ENCODE measurements at places on chromosomes 5 and 9.

DNA sequence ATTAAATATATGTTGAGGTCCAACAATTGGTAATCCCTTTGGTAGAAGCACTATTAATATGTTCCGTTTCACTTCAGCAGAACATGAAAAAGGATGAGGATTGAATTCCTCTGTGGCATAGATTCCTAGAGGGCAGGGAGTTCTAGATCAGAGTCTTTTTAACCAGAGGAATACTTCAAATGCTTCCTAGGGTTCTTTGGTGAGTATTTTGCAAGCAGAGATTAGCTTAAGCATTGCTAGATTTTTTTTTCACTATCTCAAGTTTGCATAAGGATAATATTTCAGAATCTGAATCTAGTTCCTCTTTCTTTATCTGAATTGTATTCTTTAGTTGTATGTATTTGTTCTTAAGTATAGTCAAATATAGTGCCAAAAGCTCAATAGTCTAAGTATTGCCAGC, 116.6 kb upstream of the ADAMTSL1 start:
- DNase-seq = no peak

- no peak for DNase-seq
These were observed 5.0 kb upstream of the RHOBTB3 start for GRCh38 chr5:95725937-95726810.

DNA sequence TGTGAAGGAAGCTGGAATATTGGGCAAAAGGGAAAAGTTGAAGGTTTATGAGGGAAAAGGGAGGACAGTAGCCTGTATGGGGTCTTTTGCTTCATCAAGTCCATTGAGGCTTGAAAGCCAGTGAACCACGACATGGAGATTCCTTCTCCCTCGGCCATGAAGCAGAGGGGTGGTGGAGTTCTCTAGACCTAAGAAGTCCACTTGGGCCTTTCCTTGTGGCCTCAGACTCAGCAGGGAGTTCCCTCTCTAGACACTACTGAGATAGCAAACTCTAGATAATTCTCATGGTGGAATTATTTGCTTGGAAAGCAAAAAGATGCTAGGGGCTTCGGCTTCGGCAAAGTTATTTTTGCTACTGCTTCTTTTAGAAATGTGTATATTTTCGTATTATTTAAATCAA, 78.5 kb downstream of the FOXD1 start:
- DNase-seq = no peak

GRCh38 chr5:154755361-154756008, at the start of gene LARP1:
Gene LARP1 (plus strand): TSS chr5:154755377. CDS start chr5:154755758, 381 bp downstream.
- DNase-seq = no peak

DNA sequence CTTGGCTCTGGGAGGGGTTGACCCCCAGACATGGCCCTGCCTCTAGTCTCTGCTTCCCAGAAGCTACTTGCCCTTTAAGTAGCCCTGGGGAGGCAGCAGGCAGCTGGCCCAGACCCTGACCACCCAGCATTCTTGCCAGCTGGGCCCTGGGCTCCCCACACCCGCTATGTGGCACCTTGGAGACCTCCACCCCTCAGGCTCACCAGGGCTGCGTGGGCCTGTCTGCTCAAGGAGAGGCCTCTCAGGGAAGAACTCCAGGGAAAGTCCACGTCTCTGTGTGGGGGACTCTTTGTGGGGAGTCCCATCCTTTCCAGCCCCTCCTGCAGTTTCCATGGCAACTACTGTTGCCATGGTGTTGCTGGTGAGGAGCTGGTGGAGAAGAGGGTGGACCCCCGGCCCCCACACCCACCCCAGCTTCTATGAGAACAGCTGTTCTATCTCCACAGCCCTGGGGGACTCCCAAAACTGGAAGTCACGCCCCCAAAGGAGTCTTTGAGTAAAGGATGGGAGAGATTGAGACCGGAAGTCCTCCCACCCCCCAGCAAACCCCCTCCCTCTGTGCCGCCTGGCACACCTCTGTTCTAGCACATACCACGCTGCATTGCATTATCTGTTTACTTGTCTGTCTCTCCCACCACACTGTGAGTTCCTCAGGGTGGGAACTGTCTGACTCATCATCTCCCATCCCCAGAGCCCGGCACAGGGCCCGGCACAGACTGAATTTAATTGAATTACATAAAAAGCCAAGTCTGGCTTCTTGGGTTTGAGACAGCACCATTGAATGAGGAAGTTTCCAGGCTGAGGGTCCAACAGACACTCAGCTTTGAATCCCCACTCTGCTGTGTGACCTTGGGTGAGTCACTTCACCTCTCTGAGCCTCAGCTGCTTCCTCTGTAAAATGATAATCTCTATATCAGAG, 12.6 kb downstream of the DNM1 start:
- DNase-seq = peak; percentile 36

GRCh38 chr9:110545705-110546104, 33.8 kb downstream of the SVEP1 start:
- DNase-seq = no peak

DNA sequence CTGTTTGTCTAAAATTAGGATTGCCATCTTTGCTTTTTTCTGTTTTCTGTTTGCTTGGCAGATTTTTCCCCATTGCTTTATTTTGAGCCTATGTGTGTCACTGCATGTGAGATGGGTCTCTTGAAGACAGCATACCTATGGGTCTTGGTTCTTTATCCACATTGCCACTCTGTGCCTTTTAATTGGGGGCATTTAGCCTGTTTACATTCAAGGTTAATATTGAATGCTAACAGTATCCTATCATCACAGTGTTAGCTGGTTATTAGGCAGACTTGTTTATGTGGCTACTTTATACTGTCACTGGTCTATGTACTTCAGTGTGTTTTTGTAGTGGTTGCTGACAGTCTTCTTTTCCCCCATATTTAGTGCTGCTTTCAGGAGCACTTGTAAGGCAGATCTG, 67.3 kb downstream of the ISOC1 start:
- DNase-seq = no peak

GRCh38 chr9:6566409-6567139, 79.0 kb downstream of the GLDC start:
- DNase-seq = peak; percentile 96

GRCh38 chr5:54736003-54736797, 218.6 kb downstream of the SNX18 start:
- no peak for DNase-seq

DNA sequence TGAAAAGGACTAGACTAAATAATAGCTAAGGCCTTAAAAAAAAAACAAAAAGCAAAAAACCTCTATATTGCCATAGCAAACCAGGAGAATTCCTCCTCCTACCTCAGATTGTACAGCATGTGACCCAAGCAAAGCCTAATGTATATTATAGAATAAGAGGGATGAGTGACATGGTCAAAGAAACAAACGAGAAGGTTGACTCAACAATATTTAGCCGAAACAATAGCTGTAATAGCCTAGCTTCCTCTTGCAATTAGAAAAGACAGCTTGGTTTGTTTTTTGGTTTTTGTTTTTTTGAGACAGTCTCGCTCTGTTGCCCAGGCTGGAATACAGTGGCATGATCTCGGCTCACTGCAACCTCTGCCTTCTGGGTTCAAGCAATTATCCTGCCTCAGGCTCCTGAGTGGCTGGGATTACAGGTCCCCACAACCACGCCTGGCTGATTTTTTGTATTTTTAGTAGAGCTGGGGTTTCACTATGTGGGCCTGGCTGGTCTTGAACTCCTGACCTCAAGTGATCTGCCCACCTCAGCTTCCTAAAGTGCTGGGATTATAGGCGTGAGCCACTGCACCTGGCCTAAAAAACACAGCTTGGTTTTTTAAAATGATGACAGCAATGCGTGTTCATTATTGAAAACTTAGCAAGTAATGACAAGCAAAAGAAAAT, 5.6 kb downstream of the NLN start:
- DNase-seq = no peak

GRCh38 chr5:171839112-171839511, 53.5 kb downstream of the SMIM23 start:
- DNase-seq = no peak

DNA sequence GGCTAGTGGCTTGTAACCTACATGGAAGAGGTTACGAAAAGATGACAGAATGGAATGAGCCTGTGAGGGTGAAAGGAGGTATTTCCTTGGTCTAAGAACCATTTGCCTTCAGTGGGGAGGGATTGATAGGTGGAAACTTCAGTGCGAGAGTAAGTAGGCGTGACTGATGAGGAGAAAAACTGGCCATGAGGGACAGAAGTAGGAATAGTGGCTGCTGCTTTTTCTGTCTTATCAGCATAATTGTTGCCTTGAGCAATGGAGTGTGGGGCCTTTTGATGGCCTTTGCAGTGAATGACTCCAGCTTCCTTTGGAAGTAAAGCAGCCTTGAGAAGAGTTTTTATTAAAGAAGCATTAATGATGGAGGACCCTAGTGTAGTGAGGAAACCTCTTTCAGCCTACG, 9.0 kb upstream of the ZNF79 start:
- no peak for DNase-seq

DNA sequence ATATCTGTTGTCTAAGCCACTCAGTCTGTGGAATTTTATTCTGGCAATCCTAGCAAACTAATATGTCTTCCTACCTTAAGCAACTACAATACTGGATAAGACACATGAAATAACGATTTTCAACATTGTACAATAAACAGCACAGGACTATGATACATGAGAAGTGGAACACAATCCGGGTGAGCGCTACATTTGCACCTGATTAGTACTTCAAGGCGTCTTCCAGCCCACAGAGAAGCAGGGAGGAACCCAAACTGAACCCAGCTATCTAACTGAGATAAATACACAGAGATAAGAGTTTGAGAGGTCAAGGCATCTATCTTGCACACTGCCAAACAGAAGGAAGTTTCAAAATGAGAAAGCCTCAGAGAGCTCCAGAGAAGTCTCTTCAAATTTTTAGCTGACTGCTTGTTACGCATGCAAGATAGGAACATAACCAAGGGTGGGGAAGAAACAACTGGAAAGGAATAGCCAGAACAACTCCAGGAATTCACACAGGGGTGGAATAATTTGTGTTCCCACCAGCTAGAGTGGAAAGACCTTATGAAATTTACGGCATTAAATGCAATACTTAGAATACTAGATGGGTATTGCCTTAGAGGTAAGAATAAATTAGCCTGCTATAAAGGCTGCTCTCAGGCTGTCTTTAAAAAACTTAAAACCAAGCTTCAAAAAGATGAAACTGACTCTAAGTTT, 481.8 kb downstream of the MTRR start:
- no peak for DNase-seq

- DNase-seq = no peak
These were observed 183.1 kb downstream of the TRIO start for GRCh38 chr5:14326035-14326903.

DNA sequence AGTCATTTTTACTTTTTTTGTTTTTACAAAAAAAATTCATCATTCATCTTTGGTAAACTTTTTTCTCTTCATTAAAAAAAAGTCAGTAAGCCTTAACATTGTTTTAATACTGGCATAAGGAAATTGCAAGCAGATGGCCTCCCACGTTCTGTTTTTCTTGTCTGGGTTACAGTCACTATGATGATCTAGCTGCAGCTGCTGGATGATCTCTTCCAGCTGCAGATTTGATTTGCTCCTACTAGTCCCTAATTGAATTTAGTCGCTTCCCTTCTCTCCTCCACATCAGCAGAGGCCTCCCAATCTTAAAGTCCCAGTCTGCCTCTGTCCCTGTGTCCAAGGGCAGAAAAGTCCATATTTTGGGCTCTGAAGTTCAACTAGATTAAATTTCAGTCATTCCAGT, 106.8 kb upstream of the PTGER4 start:
- DNase-seq = no peak

- peak; percentile 67 for DNase-seq
These were observed 32.7 kb downstream of the UBE2D2 start for GRCh38 chr5:139593716-139594319.

DNA sequence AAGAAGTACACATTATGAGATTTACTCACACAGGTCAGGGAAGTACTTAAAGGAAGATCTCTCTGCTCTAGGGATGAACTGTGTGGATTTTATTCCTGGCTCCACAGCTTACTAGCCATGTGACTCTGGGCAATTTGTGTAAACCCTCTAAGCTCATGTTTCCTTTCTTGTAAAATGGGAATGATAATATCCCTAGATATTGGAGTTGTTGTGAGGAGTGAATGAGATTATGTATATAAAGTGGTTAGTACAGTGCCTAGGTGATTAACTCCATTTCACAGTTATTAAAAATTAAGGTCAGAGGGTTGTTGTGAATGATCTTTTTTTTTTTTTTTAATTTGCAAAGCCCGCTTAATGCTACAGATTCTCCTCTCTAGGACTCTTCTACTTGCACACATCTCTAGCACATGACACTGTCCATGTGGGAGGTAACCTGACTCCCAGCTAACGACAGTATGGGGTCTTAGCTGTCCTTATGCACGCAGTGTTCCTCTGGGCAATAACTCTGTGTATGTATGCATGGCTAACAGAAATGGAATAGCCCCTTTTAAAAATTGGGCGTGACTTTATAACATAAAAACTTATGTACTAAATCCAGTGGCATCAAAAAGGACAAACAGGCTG, 23.9 kb upstream of the MYOT start:
- DNase-seq = no peak

DNA sequence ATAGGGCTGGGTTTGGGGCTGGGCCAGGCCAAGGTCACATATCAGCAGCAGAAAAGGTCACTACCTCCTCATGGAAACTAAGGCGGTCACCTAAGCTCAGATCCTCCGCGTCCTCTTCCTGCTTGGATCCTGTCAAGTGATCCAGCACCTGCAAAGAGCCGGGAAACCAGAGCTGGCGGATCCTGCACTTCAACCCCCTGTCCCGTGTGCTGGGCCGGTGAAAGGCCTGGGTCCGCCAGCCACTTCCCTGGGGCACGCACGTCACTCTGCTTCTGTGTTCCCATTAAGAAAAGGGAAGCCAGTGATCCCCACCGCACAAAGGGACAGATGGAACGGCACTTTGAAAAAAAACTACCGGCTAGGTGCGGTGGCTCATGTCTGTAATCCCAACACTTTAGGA, 61.3 kb upstream of the STXBP1 start:
- DNase-seq = no peak

DNA sequence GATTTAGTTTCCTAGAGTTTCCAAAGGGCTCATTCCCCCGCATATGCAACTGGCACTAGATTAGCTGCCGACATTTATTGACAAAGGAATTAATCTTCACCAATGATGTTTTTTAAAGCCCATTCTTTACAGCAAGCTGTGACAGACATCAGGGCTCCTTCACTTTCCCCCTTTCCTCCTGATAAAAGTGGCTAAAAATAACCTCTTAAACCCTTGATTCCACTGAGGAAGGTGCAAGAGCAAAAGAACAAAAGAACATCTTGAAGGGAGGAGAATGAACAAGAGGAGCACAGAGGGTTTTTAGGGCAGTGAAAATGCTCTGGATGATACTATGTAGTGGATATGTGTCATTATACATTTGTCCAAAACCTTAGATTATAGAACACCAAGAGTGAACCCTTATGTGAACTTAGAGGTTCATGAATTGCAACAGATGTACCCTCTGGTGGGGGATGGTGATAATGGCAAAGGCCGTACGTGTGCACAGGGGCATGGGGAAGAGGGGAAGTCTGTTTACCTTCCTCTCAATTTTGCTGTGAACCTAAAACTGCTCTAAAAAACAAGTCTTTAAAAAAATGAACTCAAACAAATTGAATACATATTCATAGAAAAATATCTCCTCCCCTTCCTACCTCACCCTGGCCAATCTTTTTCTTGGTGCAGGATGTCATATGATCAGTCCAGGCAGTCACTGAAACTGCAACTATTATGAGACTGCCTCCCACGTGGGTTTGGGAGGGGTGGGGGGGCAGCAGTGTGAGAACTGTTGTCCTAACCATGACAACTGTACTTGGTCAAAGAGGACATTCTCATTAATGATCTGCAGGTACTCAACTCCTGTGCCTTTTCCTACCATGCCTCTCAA, 83.0 kb downstream of the MARCHF3 start:
- no peak for DNase-seq

- DNase-seq = peak; percentile 35
These were observed 141.0 kb downstream of the CDK5RAP2 start for GRCh38 chr9:120438836-120439546.

- DNase-seq = no peak
These were observed 71.3 kb downstream of the RASEF start for GRCh38 chr9:82991671-82992070.

GRCh38 chr9:73853549-73853948, 643.6 kb upstream of the RORB start:
- no peak for DNase-seq

Data from A172 (cell line).